ENCODE measurements at places on chromosomes 6 and 20.

DNA sequence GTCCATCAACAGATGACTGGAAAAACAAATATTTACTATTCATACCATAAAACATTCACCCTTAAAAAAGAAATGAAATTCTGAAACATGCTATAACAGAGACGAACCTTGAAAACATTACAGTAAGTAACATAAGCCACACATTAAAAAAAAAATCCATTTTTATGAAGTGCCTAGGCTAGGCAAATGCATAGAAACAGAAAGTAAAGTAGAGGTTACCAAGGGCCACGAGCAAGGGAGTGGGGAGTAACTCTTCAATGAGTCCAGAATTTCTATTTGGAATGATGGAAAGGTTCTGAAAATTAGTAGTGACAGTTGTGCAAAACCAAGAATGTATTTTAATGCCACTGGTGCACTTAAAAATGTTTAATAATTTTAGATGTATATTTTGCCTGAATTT lies 47.7 kb downstream of the STAU1 start:
- DNase-seq = no peak

GRCh38 chr6:75202676-75203131 lies 3.1 kb downstream of the COL12A1 start:
- no peak for DNase-seq

DNA sequence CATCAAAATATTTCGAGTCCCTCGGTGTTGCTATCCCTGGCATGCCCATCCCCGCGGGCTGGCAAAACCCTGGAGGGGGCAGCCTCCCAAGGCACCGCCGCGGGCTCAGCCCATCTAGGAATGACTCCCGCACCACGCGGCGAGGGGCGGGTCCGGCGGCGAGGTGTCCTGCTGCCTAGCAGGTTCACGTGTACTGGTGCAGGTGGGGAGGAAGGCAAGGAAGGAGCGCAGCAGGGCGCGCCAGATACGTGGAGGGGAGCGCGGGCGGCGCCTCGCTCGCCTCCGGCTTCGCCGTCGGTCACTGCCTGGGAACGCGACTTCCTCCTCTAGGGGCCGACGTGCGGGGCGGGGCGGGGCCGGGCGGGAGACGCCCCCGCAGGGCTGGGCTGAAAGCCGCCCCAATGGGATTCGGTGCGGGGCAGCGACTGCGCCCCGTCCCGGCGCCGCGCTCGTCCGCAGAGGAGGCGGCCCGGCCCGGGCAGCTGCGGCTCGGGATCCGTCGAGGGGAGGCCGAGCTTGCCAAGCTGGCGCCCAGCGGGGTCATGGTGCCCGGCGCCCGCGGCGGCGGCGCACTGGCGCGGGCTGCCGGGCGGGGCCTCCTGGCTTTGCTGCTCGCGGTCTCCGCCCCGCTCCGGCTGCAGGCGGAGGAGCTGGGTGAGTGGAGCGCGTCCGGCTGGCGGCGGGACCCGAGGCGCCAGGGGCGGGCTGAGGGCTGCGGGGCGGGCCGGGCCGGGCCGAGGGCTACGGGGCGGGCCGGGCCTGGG lies at the start of gene DCBLD1:
DCBLD1 (plus strand) TSS at position 435 of the 764 bp plus-strand sequence; CDS start at position 543, 108 bp downstream.
- DNase-seq = peak; percentile 29

DNA sequence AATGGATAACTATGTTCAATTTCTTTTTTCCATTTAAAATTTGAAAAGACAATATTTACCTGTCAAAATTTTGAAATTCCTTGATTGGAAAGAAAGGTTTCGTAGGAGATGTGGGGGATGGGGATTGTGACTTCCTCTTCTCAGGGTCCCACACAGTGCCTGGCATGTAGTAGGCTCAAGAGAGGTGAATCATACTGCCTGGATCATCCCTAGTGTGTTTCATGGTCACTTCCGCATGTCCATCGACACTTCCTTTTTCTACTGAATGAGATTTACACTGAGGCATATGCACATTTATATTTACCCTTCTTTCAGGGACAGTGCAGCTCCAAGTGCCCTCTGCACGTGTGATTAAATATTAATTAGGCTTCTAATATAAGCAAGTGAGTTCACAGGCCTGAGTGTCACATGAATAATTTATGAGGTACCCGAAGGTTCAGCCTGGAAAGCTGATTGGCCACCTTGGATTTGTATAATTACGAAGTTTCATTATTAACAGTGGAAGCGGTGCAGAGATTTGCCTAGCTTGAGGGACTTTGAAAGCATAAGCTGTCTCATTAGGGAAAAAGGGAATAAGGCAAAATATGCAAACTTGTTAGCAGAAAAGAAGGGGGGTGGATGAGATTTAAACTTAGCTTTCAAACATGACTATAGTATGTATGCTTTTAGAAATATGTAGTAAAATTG lies 177.5 kb upstream of the MMS22L start:
- no peak for DNase-seq

DNA sequence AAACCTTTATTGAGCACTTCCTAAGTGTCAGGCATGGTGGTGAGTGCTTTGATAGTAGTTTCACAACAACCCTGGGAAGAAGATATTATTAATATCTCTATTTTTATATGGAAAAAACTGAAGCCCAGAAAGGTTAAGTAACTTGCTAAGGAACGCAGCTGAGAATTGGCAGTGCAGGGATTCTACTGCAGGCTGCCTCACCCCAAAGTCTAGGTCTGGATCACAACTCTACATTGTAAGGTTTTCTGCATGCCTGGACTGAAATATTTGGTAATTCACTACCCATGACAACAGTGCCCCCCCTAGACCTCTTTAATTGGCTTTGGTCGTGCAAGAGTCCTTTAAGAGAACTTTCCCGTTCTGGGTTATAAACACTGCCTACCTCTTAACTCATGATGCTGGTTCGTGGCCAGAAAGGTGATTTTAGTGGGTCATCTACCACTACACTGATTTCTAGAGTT lies 67.1 kb upstream of the KCNQ5 start:
- no peak for DNase-seq

DNA sequence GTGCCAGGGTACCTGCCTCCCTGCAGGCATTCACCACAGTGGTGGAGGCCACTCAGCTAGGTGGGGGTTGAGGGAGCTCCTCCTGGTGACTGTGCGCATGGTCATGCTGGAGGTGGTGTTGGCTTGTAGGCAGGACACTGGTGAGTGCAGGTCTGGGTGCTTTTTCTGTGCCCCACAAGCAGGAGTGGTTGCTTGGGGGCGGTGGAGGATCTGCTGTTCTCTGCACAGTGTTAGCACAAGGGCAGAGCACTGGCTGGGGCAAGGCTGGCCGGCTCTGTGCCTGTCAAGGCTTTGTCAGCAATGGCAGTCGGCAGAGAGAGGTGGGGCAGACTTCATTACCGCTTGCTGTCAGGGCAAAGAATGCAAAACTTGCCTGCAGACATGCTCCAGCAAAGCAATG lies 632.1 kb upstream of the ID4 start:
- DNase-seq = no peak

- no peak for DNase-seq
Measured at GRCh38 chr20:51775241-51775640, 7.1 kb upstream of the ATP9A start.

GRCh38 chr20:10336959-10337729 lies 96.9 kb downstream of the MKKS start:
- no peak for DNase-seq

GRCh38 chr6:155270561-155271091 lies 6.8 kb downstream of the CLDN20 start:
- no peak for DNase-seq

- no peak for DNase-seq
Measured at GRCh38 chr20:57871237-57871632, 161.4 kb upstream of the PMEPA1 start.

- DNase-seq = no peak
Measured at GRCh38 chr6:158560836-158561320, 987 bp downstream of the TMEM181 start.

GRCh38 chr20:22381812-22382416 lies 202.5 kb downstream of the FOXA2 start:
- DNase-seq = no peak

- DNase-seq = no peak
Measured at GRCh38 chr6:29816030-29816429, 11.6 kb upstream of the HLA-G start.
